ENCODE measurements at places on chromosomes 6 and 20.

GRCh38 chr6:122407712-122408111, 8.3 kb downstream of the HSF2 start:
- no peak for DNase-seq

DNA sequence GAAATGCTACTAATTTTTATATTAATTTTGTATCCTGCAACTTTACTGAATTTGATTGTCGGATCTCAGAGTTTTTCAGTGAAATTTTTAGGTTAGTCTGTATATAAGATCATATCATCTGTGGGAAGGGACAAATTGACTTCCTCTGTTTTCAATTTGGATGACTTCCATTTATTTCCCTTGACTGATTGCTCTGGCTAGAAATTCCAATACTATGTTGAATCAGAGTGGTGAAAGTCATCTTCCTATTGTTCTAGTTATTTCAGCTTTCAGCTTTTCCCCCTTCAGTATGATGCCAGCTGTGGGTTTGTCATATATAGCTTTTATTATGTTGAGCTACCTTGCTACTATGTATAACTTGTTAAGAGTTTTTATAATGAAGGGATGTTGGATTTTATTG, 771.2 kb downstream of the KIF16B start:
- DNase-seq: no peak

DNA sequence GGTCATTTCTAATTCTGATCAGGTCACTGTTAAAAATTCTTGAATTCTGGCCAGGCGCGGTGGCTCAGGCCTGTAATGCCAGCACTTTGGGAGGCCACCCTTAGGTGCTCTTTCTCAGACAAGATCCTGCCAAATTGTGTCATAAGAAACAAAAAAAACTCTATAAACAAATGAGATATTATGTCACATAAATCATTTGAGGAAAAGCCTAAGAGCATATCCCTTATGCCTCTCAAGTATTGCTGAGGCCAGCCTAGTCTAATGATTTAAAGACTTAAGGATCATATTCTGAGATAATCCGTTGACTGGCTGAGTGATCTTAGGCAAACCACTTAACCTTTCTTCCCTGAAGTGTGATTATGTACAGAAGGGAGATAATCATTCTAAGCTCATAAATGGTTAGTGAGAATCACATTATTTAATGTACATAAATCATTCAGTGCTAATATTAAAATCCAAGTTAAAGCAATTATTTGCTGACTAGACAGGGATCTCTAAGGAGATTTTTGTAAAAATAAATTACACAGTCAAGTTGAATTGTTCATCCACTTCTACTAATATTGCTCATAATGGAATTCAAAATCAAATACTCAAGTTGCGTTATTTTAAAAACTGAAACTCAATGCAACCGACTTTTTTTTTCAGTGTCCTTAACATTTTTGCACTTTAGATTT, 365.4 kb downstream of the PHF3 start:
- no peak for DNase-seq

- DNase-seq: no peak
Measured at GRCh38 chr20:48592107-48592940, 235.5 kb downstream of the PREX1 start.

DNA sequence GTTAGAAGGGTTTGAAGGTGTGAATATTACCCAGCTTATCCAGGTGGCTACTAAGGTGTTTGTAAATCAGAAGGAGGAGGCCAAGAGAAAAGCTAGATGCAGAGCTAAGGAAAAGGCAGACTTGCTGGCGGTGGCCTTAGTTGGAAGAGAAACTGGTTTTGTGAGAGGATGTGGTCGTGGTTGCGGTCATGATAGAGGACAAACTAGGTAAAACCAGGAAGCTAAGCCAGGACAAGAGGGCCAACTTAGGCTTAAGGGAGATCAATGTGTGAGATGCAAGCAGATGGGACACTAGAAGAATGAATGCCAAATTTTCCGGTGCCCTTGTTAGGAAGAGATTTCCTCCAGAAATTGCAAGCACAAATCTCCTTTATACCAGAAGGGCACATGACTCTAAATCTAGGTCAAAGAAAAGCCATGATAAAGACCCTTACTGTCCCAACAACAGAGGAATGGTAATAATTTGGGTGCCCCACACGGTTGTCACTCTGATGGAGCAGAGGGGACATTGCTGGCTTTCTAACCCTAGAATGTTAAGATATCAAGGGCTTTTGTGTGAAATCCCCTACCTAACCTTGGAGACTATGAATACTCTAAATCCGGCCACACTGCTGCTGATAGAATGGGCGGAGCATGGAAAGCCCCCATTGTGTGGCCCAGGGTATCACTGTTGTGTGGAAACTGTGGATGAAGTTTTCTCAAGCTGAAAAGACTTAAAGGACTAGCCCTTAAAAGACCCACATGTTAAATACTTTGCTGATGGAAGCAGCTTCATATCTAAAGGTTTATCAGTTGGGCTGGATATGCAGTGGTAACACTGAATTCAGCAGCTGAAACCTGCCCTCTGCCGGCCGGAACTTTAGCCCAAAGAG, 7.8 kb downstream of the IL22RA2 start:
- no peak for DNase-seq

- DNase-seq: no peak
Measured at GRCh38 chr6:47278545-47278944, 31.2 kb downstream of the TNFRSF21 start.

- DNase-seq: no peak
Measured at GRCh38 chr6:53461041-53461656, 83.8 kb downstream of the GCLC start.

GRCh38 chr6:116543149-116543548, 2.3 kb downstream of the TRAPPC3L start:
- no peak for DNase-seq

DNA sequence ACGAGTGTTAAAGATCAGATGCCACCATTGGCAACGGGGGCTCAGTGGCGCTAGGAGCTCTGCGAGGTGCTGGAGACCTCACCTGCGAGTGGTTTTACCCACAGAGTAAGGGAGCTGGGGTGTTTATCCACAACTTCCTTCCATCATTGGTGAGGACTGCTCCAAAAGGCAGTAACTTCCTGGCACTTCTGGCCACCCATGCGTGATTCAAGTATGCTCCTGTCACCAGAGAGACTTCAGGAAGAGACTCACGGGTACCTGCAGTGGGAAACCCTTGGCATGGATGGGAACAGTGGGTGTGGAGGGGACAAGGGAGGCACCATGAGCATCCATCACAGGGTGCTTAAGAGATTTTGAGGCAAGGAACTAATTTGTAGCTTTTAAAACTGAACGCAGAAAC, 53.2 kb downstream of the RIN2 start:
- DNase-seq: no peak

DNA sequence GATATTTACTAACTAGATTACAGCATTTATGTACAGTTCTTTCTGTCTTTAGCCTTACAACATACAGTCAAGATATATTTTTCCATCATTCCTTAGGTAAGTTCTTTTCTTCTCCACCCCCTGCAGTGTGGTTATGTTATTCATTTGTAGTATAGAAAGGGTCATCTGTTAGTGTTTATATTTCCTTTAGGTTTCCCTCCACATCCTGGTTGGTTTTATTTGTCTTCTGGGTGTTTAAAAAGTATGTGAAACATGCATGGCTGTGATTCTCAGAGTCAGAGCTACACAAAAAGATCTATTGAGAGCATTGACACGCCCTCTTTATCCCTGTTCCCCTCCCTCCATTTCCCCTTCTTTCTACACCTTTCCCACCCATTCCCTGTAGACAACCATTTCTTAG, 20.1 kb downstream of the DHX35 start:
- DNase-seq: no peak

- DNase-seq: no peak
Measured at GRCh38 chr20:5545455-5545854, 204.7 kb upstream of the SHLD1 start.

DNA sequence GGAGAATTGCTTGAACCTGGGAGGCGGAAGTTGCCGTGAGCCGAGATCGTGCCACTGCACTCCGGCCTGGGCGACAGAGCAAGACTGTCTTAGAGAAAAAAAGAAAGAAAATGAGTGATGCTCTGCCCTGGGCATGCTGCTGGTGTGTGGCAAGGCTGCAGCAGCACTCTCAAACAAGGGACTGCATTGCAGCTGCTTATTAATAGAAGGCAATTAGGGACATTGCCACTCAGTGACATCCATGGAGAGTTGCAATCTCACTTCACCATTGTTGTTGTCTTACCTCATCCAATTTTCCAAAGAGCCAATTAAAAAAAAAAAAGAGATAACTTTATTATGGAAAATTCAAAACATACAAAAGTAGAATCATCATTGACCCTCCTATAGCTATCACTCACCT, 131.1 kb downstream of the LRRC1 start:
- DNase-seq: no peak

GRCh38 chr6:17703256-17703694, 3.5 kb downstream of the NUP153 start:
- DNase-seq: no peak

DNA sequence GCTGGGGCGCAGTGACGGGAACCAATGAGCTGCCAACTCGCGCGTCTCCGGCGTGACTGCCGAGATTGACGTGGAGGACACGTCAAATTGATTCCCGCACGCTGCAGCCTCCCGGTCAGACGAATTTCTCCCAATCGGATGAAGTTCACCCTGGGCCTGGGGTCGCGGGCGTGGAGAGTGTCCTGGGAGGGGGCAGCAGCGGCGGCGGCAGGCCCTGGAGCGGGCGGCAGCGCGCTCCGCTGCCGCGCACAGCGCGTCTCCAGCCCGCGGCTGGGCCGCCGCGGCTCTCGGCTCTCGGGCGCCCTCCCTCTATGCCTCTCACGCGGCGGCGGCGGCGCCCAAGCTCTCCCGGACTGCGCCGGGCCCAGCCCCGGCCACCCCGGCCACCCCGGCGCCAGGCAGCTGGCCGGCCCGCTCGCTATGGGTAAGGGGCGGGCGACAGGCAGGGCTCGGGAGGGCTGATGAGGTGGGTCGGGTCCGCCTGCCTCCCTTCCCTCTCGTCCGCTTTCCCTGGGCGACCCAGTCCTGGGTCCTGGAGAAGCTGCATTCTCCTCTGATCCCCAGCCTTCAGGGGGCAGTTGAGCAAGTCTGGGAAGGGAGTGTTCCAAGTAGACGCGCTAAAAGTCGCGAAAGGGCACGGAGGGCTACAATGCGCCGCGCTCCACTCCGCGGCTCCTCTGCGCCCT, at the start of gene PAX1:
Gene PAX1 (plus strand): TSS at position 90 of the 686 bp plus-strand sequence. CDS start 49 bp downstream, at position 139.
- DNase-seq: no peak

GRCh38 chr20:32358883-32359632, 927 bp downstream of the ASXL1 start:
- DNase-seq: peak; percentile 70

DNA sequence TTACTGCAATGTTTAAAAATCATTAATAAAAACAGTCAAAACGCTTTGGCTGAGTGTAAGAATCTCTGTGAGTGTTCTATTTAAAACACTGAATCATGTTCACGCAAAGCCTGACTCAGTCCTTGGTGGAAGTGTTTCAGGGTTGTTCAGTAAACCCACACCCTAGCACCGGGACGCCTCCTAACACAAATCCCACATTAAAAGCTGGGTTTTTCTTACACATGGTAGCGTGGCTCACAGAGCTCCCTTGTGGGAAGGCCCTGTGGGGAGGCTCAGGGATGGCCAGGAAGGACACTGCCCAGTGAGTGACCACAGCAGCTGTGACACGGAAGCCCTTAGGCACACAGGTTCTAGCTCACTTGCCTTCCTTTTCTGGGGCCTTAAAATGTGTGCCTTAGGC, 80.2 kb downstream of the GMPR start:
- DNase-seq: peak; percentile 27

DNA sequence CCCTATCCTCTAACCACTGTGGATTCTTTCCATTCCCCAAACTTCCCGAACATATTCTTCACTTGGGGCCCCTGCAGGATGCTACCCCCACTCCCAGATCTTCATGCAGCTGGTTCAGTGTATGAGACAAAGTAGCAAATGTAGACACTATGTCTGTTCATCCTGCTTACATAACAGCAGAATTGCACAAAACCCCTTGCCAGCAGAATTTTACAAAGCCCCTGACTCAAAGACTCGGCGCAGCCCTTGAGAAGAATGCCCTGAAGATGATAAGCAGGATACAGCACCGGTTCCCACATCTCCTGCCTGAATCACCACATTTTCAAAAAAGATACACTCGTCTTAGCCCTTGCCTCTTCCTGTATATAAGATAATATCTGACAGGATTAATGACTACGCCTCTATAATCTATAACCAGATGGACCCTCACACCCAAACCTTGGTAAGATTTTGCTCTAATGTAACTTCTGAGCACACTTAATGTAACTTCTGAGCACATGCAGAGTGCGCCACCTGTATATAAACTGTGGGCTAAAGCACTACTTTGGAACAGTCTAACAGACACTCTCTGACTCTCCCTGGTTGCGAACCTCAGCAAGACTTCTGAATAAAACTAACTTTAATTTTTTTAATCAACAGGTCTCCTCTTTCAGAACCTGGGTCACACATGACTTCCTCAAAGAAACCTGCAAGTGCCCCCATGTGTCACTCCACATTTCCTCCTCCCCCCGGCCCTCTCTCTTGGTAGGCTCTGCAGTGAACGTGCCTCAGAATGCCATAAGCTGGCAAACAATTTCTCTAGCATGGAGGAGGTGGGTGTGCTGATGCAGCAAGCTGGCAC, 28.7 kb downstream of the RALGAPA2 start:
- no peak for DNase-seq

GRCh38 chr6:135627092-135627715, 129.7 kb upstream of the AHI1 start:
- no peak for DNase-seq

DNA sequence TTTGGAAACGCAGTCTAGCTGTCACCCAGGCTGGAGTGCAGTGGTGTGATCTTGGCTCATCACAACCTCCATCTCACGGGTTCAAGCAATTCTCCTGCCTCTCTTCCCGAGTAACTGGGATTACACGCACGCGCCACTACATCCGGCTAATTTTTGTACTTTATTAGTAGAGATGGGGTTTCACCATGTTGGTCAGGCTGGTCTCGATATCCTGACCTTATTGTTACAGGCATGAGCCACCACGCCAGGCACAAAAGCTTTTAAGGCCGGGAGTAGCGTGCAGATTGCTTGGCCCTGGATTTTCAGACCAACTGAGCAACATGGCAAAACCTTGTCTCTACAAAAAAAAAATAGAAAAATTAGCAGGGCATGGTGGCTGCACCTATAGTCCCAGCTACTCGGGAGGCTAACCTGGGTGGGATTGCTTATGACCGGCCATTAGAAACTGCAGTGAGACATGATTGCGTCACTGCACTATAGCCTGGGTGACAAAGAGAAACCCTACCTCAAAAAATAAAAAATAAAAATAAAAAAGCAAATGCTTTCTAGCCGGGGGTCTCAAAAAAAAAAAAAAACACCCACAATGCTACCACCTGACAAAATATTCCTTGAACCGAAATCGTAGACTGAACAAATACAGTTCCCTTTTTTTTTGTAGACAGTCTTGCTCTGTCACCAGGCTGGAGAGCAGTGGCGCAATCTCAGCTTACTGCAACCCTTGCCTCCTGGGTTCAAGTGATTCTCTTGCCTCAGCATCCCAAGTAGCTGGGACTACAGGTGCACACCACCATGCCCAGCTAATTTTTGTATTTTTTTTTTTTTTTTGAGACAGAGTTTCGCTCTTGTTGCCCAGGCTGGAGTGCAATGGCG, 15.0 kb downstream of the RBM39 start:
- DNase-seq: no peak
